ENCODE measurements at places on chromosomes 5 and 9. TPM values are rescaled to one million over a fixed set of nuclear protein-coding genes. Genes with fewer than 3 reads are reported as not detected.

- no peaks in the 10 kb centered on the region for H3K27me3 ChIP-seq
- H3K4me1 ChIP-seq = no peaks in the 10 kb centered on the region
- H3K4me3 ChIP-seq = no peak overlapping the region
Measured at GRCh38 chr5:88364991-88365390, 96.3 kb upstream of the TMEM161B start.

DNA sequence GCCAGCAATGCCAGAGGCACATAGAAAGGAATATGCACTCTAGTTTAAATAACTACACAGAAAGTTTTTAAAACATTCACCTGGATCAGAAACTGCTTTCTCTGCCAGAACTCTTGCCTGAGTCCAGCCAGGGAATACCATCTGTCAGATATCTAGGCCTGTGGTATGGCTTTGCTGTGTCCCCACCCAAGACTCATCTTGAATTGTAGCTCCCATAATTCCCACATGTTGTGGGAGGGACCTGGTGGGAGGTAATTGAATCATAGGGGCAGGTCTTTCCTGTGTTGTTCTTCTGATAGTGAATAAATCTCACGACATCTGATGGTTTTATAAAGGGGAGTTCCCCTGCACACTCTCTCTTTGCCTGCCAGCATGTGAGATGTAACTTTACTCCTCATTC, 41.5 kb upstream of the KCNV2 start:
- no peak for DNase-seq
- H3K36me3 ChIP-seq = no peaks in the 10 kb centered on the region
- H3K27ac ChIP-seq = no peak overlapping the region
- H3K27me3 ChIP-seq = peaks cover 3% of the 10 kb centered on the region

GRCh38 chr5:159490507-159490906, 160.2 kb upstream of the IL12B start:
- no peak overlapping the region for H3K4me3 ChIP-seq
- no peak overlapping the region for H3K27ac ChIP-seq
- no peaks in the 10 kb centered on the region for H3K4me1 ChIP-seq

- peaks cover 13% of the 10 kb centered on the region for H3K4me1 ChIP-seq
Measured at GRCh38 chr5:39132792-39133191, 58.6 kb upstream of the RICTOR start.

GRCh38 chr9:91210318-91210717, 151.4 kb downstream of the AUH start:
- H3K36me3 ChIP-seq = peaks cover 46% of the 10 kb centered on the region
- peaks cover 55% of the 10 kb centered on the region for H3K4me1 ChIP-seq
- DNase-seq = no peak
- H3K4me3 ChIP-seq = no peak overlapping the region
- no peaks in the 10 kb centered on the region for H3K27me3 ChIP-seq
- H3K27ac ChIP-seq = no peak overlapping the region

- no peak for DNase-seq
- H3K4me3 ChIP-seq = no peak overlapping the region
- H3K4me1 ChIP-seq = peaks cover 22% of the 10 kb centered on the region
- H3K27me3 ChIP-seq = no peaks in the 10 kb centered on the region
- peaks cover 5% of the 10 kb centered on the region for H3K36me3 ChIP-seq
- H3K27ac ChIP-seq = no peak overlapping the region
Measured at GRCh38 chr5:54302267-54302687, 8.1 kb downstream of the ARL15 start.

GRCh38 chr9:112035166-112035826, 138.7 kb downstream of the UGCG start:
- H3K36me3 ChIP-seq = peaks cover 52% of the 10 kb centered on the region
- H3K4me3 ChIP-seq = no peak overlapping the region
- peaks cover 13% of the 10 kb centered on the region for H3K27me3 ChIP-seq
- no peak overlapping the region for H3K27ac ChIP-seq
- peaks cover 68% of the 10 kb centered on the region for H3K4me1 ChIP-seq

- peaks cover 8% of the 10 kb centered on the region for H3K4me1 ChIP-seq
- H3K27ac ChIP-seq = no peak overlapping the region
- H3K27me3 ChIP-seq = peaks cover 28% of the 10 kb centered on the region
- no peak overlapping the region for H3K4me3 ChIP-seq
- no peaks in the 10 kb centered on the region for H3K36me3 ChIP-seq
Measured at GRCh38 chr5:79507251-79508205, 6.4 kb downstream of the HOMER1 start.

GRCh38 chr5:143820451-143820850, 8.5 kb downstream of the HMHB1 start:
- H3K27ac ChIP-seq = no peak overlapping the region
- no peaks in the 10 kb centered on the region for H3K4me1 ChIP-seq
- H3K36me3 ChIP-seq = peaks cover 6% of the 10 kb centered on the region

- DNase-seq = no peak
- no peaks in the 10 kb centered on the region for H3K36me3 ChIP-seq
- H3K4me3 ChIP-seq = no peak overlapping the region
- H3K4me1 ChIP-seq = no peaks in the 10 kb centered on the region
- H3K27me3 ChIP-seq = no peaks in the 10 kb centered on the region
Measured at GRCh38 chr5:142281008-142281367, 43.8 kb downstream of the SPRY4 start.

- peaks cover 12% of the 10 kb centered on the region for H3K27me3 ChIP-seq
- peak overlapping the region; percentile 75 for H3K27ac ChIP-seq
- H3K36me3 ChIP-seq = no peaks in the 10 kb centered on the region
- DNase-seq = peak; percentile 67
- no peak overlapping the region for H3K4me3 ChIP-seq
- peaks cover 25% of the 10 kb centered on the region for H3K4me1 ChIP-seq
Measured at GRCh38 chr9:33202552-33203201, 35.5 kb upstream of the B4GALT1 start.

DNA sequence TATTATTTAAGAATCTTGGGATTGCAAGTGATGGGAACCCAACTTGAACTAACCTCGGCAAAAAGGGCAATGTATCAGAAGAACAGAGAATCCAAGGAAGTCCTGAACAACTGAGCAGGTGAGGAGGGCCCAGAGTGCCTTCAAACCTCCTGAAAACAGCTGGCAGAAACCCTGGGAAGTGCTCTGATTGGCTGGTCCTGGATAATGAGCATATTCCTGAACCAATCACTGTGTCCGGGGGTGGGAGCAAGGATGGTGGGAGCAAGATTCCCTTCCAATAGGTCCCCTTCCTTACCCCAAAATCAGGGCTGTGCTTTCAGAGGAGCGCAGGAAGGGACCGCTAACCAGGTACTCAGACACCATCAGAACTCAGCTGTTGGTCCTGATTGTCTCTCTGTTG, 31.9 kb upstream of the TBC1D2 start:
- peaks cover 7% of the 10 kb centered on the region for H3K27me3 ChIP-seq
- H3K4me1 ChIP-seq = no peaks in the 10 kb centered on the region
- DNase-seq = no peak

DNA sequence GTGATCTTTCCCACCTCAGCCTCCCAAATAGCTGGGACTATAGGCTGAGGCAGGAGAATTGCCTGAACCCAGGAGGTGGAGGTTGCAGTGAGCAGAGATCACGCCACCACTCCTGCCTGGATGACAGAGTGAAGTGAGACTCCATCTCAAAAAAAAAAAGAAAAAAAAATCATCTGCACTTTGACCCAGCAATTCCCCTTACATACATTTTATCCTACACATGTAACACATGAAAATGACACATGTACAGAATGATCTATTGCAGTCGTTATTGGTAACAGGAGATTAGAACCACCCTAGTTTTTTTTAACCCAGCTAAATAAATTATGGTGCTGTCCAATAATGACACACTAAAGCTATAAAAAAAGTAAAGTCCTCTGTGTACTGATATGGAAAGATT, 14.2 kb downstream of the RUFY1 start:
- no peaks in the 10 kb centered on the region for H3K27me3 ChIP-seq
- H3K27ac ChIP-seq = no peak overlapping the region
- H3K36me3 ChIP-seq = peaks cover 50% of the 10 kb centered on the region
- H3K4me1 ChIP-seq = peaks cover 8% of the 10 kb centered on the region
- no peak overlapping the region for H3K4me3 ChIP-seq
- no peak for DNase-seq

DNA sequence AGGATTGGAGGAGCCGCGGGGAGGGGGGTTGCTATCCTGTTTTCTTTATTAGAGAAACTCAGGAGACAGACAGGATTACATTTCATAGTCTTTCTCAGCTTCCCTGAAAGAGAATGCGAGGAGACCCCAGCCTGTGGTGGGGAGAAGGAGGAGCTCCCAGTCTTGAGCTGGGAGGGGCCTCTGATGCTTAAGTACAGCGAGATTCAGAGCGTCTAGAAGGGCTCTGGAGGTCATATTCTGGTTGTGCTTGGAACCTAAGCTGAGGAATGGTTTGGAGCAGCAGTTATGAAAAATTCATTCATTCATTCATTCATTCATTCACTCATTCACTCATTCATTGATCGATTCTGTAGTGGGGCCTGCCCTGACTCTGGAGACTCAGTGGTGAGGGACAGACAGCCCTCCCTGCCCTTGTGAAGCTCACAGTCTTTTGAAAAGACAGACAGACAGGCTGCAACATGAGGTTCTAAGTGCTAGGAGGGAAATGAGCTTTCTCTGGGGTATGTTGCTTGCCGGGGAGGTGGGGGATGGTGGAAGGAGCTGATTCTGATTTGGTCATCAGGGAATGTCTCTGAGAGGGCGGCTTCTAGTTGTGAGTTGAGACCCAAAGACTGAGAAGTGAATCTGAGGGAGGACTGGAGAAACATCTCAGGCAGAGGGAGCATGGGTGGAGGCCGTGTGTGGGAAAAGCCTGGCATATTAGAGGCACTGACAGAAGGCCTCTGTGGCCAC, 2.5 kb upstream of the SPRY4 start:
- H3K27ac ChIP-seq = no peak overlapping the region
- no peak overlapping the region for H3K4me3 ChIP-seq
- no peaks in the 10 kb centered on the region for H3K36me3 ChIP-seq
- DNase-seq = no peak
- H3K27me3 ChIP-seq = peaks cover 32% of the 10 kb centered on the region

DNA sequence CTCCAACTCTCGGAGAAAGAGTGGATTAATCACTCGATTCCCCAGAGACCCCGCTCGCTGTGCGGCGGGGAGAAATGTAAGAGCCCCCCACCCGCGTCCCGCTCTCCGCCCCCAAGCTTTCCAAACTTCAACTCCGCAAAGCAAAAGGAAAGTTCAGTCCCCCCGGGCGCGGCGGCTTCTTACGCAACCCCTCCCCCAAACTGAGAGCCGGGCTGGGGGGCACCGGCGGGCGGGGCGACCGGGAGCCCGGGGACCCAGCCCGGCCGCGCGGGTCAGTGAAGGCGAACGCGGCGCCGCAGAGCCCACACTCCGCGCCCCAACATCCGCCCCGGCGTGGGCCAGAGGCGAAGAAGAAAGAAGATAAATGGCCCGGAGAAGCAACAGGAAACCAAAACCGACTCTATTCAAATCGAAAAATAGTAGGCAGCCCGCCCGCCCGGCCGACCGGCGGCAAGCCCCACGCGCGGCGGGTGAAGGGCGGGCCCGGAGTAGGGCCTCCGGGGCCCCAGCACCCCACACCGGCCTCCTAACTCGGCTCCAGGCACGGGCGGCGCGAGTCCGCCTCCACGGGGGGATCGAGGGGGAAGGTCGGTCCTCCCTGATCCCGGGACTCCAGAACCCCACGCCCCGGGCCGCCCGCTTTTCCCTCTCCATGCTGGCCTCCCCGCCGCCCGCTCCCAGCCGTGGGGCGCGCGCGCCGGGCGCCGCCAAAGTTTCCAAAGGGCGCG, 720 bp downstream of the NOTCH1 start:
- H3K4me3 ChIP-seq = peak overlapping the region; percentile 86
- H3K36me3 ChIP-seq = peaks cover 20% of the 10 kb centered on the region
- peaks cover 51% of the 10 kb centered on the region for H3K4me1 ChIP-seq
- H3K27me3 ChIP-seq = no peaks in the 10 kb centered on the region

- H3K27me3 ChIP-seq = peaks cover 2% of the 10 kb centered on the region
- no peak overlapping the region for H3K27ac ChIP-seq
- peaks cover 5% of the 10 kb centered on the region for H3K4me1 ChIP-seq
Measured at GRCh38 chr5:127615916-127616315, 33.0 kb upstream of the CTXN3 start.

DNA sequence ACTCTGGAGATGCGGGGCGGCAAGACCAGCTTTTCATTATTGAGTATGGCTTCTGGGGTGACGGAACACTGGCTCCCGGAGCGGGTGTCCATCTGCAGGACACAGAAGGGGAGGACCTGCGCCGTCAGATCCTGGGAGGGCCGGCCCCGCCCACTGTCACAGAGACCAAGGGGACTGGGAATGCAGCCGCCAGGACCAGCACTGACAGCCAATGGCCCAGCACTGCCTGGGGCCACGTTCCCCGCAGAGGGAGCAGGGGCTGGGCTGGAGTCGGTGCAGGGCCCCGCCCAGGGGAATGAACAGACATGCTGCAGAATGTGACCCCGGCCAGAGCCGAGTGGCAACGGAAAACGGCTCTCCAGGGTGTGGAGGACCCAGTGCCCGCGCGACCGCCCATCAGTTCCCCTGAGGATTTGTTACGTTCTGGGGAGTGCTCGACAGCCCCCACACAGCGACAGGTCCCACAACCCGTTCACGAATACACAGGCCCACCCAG, at the start of gene ZDHHC11:
Gene ZDHHC11 (minus strand): TSS at position 476 of the 496 bp plus-strand sequence. CDS start 384 bp downstream, at position 92.
- DNase-seq = no peak
- no peaks in the 10 kb centered on the region for H3K27me3 ChIP-seq
- peaks cover 4% of the 10 kb centered on the region for H3K4me1 ChIP-seq
- no peak within 1 kb of the TSS for H3K27ac ChIP-seq
- no peak within 1 kb of the TSS for H3K4me3 ChIP-seq

GRCh38 chr9:111559000-111559610, 34.1 kb downstream of the ZNF483 start:
- no peak for DNase-seq
- H3K27ac ChIP-seq = no peak overlapping the region
- H3K27me3 ChIP-seq = no peaks in the 10 kb centered on the region
- no peak overlapping the region for H3K4me3 ChIP-seq
- peaks cover 9% of the 10 kb centered on the region for H3K36me3 ChIP-seq

Gene GABRB2
- not detected for total RNA-seq

Gene FOXI1
- not detected for total RNA-seq

Gene FCN2
- not detected for total RNA-seq

Gene HOMER1
- total RNA-seq = 1.2 TPM

Gene LEAP2
- 3.2 TPM for total RNA-seq

Gene IL31RA
- total RNA-seq = 0.15 TPM
